SW480 (cell line): ENCODE measurements at places on chromosomes 7 and 10.

GRCh38 chr7:7869036-7869435 lies 99.6 kb upstream of the GLCCI1 start:
- DNase-seq, result no peak

GRCh38 chr7:93890041-93890463 lies 501 bp downstream of the TFPI2 start:
- DNase-seq, result no peak

DNA sequence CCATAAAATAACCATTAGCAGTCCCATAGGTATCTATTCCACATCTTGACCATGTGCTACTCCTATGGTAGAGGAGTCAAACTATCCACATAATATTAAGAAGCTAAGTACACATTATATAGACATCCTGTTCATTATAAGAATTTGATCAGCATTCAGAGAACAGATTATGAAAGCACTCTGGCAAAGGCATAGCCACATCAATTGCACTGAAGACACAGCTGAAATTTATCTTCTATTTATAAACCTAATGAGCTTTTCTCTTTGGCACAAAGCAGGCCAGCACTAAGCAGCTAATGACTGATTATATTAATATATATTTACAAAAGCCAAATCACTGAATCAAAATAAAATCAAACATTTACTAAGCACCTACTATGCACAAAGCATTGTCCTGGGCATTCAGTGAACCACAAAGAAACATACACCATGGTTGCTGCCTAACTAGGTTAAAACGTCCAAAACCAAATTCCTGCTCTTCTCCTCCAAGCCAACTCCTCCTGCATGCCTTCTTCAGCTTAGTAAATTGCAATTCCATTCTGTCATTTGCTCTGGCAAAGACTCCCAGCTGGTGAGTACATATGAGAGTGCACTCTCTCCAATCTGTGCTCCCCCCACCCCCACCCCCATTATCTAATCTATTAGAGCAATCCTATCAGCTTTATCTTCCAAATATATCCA lies 122.6 kb upstream of the ASAH2 start:
- DNase-seq, result no peak

GRCh38 chr7:149598721-149599308 lies 101.2 kb upstream of the ZNF746 start:
- DNase-seq, result peak; percentile 24

DNA sequence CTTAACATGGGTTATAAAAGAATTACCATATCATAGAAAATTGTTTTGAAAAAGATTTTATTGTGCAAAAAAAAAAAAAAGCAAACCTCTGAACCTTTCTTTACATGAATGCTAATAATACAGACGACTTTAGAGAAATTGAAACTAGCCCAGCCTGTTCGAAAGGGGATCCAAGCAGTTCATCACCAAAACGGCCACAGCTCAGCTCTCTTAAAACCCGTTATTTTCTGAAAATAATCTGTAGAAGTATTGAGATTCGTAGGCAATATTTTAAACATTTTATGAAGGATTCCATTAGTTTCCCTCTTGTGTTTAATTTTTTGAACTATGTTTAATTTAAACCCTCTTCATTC lies 9.9 kb upstream of the GSAP start:
- no peak for DNase-seq

DNA sequence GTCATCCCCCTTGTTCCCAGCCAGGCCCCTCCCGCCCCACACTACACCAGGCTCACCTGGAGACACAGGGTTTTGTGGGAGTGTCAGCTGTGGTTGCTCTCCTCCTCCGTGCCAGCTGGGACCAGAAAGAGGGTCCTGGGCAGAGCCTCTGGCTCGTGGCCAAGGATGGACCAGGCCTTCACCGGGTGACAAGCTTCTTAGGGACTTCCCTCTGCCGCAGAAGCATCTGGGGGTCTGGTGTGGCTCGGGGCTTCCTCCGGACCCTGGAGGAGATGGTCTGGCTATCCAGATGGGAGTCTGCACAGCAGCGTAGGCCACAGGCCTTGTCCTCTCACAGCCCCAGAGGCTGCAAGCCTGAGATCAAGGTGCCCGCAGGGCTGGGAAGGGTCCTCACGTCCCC lies 63.8 kb upstream of the CFAP46 start:
- DNase-seq, result no peak

DNA sequence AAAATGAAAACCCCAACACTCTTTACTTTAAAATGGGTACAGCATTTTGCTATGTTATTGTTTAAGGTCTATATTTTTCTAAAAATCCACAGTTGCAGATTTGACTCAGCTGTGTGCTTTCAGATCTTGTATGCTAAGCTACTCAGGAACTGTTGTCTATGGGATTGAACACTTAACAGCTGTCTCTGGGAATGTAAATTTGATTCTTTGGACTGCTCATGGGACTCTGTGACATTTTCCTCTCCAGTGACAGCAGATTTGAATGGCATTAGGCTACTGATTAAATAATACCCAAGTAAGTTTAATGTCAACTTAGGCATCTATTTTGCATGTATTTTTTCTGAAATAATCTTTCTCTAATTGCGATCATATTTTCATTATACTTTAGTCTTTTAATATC lies 1.7 kb upstream of the CD36 start:
- DNase-seq, result no peak

GRCh38 chr7:79862447-79863210 lies 272.0 kb upstream of the GNAI1 start:
- no peak for DNase-seq

DNA sequence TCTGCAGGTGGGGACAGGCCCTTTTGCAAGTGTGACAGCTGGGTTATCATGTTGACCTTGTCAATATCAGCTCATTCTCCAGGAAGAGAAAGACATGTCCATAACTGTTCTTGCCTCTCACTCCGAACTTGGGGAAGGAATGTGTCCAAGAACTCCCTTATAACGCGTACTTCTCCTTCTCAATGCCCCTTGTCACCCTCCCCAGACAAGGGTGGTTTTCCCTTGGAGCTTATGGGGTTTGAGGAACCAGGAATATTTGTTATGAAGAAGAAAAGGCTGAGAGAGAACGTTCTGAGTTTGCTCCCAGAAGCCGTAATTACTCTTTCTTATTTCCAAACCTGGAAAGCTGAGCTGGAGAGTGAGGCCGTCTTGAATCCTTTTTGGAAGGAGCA lies 77.4 kb downstream of the MKI67 start:
- DNase-seq, result no peak

DNA sequence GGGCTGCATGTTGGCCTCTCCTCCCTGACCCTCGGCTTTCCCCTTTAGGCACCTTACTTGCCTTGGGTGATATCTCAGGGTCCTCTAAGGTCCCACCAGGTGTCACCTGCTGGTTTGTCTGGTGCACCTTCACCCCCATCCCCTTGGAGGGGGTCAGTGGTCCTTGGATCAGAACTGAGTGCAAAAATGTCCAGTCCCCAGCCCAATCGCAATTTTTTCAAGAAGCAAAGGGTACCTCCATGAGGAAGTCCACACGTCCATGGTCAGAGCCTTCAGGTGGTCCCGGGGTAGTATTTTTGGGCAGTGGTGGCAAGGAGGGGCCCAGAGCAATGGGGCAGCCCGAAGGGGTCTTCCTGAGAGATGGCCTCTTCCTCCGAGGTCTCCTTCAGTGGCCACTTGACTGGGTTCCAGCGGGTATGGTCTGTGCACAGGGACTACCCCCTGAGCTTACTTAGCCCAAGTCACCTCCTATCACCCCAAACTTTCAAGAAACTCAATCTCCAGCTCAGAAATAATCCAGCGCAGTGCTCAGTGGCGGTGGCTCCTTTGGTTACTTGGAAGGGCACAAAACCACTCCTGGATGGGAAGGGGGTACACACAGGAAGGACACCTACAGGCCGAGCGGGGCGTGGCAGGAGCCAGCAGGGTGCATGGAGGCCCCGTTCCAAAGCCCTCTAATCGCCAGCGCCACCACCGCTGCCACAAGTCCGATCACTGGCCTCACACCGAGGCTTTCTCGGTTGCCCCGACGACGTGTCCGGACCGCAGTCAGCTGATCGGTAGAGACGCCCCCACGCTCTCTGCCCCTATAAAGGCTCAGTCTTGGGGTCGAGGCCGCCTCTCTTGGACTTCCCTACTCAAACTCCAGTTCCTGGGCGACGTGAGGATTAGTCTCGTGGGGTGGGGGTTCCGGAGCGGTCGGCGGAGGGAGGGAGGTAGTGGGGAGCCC lies 4.5 kb downstream of the SAP25 start:
- peak; percentile 84 for DNase-seq

DNA sequence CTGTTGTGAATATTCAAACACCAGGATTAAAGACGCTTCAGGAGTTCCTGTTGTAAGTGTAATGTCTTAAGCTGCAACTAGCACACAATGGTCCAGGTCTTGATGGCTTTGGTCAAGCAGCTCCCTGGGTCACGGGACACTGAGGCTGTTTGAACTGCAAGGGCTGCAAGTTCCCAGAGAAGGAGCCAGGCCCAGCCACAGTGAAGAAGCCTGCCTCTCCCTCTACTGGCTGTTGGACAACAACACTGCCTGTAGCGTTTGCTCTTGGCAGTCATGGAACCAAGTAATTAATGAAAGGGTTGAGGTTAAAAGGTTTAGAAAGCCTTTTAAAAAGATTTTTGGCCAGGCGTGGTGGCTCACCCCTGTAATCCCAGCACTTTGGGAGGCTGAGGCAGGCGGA lies 31.9 kb upstream of the GUSB start:
- peak; percentile 28 for DNase-seq

GRCh38 chr10:73645251-73645650 lies 4.0 kb upstream of the MYOZ1 start:
- DNase-seq, result no peak

DNA sequence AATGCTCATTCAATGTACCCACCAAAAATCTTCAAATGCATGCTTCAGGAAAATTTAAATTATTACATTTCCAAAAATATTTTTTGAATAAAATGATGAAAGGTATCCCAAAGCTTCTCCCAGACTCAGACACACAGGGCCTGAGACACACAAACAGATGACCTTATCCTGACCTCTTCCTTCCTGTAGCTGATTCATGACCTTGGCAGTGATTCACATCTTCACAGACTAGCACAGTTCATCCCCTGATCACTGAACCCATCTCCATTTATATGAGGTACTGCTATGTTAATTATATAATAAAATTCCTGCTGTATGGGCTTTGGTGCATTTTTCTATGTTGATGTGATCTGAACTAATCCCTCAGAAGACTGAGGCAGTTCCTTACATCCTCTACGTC lies 265.0 kb upstream of the GLI3 start:
- DNase-seq, result peak; percentile 24

DNA sequence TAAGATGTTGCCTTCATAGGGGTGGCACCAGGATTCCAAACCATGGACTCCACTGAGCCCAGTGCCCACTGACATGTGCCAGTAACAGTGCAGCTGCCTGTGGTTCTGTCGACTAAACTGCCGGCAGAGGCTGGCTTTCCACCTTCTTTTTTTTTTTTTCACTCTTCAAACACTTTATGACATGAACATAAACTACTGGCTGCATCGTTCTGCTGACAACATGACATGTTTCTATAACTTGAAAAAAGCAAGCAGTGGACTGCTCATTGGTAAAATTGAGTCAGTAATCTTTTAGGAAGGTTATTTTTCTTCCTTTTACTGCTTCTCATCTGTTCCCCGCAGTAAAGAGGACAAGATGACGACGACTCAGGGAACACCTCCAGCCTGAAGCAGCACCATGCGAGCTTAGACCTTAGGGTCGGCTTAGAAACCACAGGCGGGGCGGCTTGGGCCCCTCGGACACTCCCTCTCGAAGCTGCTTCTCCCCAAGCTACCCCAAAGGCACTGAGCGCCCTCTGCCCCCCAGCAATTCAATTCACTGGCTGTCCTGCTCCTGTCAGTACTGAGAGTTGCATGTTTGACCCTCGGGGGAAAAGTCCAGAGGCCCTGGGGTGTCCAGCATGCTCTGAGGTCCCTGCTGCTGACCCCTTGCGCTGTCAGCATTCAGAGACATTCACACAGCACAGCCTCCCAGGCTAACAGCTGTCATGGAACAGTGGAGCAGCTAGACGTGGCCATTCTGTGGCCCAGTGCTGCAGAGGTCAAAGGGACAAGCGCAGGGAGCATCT lies 112.5 kb downstream of the EGFR start:
- DNase-seq, result no peak

DNA sequence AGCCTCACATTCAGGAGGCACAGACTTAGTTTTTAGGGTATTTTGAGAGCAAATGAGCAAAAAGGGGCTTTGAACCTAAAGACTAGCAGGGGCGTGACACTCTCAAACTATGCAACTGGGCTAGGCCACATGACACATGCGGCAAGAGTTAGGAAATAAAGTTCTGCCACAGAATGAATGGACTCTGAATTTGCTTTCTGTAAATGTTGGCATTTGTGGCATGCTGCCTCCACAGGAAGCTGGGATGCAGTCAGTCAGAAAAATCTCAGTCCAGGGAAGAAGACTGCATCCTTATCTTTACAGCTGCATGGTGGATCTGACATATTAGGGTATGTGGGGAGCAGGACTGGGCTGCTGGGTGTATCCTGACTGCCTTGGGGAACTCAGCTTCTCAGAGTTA lies 181.0 kb downstream of the COBL start:
- no peak for DNase-seq

- peak; percentile 10 for DNase-seq
These were observed 787 bp upstream of the PLEKHA1 start for GRCh38 chr10:122373721-122374120.

DNA sequence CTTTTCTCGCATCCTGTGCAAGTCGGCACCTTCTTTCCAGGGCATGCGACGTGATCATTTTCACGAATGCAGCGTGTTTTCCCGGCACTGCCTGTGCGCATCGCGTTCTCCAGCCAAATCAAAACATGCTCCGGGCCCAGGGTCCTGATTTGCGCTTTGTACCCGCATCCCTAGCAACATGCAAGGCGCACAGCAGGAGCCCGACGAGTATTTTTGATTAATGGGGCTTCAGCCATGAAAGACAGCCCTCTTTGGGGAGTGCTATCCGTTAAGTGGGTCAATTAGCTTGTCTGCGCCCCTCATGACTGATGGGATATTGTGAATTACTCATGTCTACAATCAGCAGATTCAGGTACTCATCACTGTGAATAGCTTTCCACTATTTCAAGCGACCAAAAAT lies 243.3 kb upstream of the RNF32 start:
- DNase-seq, result no peak

DNA sequence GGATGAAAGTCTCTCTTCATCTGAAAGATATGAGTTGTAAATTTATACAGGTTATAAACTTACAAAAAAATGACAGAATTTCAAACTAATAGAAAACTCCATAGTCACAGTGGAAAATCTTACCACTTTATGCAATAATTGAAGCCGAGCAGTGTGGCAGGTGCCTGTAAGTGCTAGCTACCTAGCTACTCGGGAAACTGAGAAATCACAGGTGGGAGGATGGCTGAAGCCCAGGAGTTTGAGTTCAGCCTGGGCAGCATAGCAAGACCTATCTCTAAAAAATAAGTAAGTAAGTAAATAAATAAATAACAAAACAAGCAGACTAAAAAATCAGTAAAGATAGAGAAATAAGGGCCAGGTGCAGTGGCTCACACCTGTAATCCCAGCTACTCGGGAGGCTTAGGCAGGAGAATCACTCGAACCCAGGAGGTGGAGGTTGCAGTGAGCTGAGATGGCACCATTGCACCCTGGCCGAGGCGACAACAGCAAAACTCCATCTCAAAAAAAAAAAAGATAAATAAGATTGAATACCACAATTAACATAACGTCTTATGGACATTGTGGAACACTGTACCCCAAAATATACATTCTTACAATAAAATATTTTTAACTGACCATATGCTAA lies 61.9 kb downstream of the TRIM24 start:
- no peak for DNase-seq
